ENCODE measurements at places on chromosomes 2 and 18.
A peak's percentile ranks its signal among the peaks of the same experiment; 100 is the strongest.

- DNase-seq, result no peak
Observed at GRCh38 chr2:85264471-85264870, 63.3 kb downstream of the TGOLN2 start.

GRCh38 chr2:185255566-185255965 is 483.0 kb upstream of the FSIP2 start:
- no peak for DNase-seq

DNA sequence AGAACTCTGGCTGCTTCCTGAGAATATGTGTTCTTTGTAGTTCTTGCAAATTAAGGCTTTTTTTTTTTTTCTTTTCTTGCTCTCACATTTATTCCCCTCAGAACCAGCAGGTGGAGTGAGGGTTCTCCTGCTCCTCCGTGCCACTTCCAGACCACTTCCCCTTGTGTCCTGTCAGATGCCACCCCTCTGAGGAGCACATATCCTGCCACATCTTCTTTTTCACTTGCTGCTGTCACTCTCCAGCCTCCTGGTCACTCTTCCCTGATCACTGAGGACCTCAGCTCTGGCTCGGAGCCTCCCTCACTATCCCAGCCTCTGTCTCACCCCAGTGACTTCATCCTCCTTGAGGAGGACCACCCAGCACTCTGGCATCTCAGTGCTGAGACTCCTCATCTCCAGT is 100.5 kb downstream of the TACR1 start:
- DNase-seq, result peak; percentile 16

GRCh38 chr18:77052297-77052982 is 80.1 kb downstream of the MBP start:
- no peak for DNase-seq

DNA sequence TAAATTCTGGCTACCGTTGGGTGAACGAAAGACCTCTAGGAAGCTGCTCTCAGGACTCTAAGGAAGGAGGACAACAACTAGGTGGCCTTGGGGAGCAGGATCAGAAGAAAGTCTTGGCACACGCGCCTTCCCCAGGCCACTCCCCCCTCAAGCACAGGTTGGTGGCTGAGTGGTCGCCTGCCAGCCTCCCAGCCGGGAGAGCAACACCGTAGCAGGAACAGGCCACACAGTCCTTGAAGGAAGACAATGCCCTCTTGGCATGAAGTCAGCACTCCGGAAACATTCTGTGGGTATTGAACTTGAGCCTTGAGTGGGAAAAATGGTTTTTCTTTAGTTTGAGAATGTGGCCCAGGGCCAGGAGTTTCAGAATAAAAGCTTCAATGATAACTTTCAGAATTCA is 87.4 kb upstream of the AGAP1 start:
- DNase-seq, result no peak
